Skin of body (tissue), 3 donors: ENCODE measurements at places on chromosomes 3 and 15. TPM values are rescaled to one million over a fixed set of nuclear protein-coding genes. Genes with fewer than 3 reads are reported as not detected.

GRCh38 chr3:182214416-182214815 is 502.7 kb downstream of the SOX2 start:
- no peak for DNase-seq

GRCh38 chr3:16937326-16937845 is 52.6 kb downstream of the PLCL2 start:
- no peak for DNase-seq

DNA sequence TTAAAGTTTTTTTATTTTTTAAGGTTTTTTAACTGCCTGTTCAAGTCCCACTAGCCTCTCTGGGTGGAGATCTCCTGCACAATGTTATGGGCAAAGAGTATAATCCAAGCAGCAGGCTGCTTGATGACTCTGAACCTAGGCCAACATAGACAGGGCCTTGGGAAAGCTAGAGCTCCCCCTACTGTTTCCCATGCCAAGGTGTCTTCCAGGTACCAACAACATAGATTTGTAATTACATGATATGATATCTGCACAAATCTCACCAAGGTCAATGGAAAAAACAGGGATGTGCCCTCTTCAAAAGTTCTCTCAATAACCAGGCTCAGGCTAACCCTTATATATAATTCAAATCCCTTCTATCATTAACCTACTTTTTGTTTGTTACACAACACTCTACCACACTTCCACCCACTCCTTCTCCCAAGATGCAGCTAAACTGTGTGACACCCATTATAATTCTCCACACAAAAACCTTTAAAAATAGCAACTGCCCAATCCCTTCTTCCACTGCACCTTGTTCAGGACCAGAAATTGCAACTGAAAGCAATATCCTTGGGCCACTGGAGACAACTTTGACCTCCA is 43.8 kb downstream of the RBM15B start:
- no peak for DNase-seq

DNA sequence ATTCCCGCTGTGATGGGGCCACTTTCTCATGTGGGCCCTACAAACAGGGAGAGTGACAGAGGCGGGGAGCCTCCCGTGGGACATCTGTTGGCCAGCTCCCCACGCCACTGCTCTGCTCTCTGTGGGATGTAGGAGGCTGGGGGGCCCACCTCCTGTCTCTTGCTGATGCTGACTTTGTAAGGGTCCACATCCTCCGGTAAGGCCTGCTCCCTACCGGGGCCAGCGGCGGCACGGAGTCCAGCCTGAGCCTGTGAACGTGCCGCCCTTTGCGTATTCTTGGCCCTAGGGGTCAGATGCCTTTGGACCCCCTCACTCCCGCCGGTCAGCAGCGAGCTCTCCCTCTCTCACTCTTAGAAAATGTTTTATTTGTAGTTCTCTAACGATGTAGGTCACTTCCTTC is 153.2 kb downstream of the LRRC28 start:
- DNase-seq: no peak

- no peak for DNase-seq
Observed at GRCh38 chr3:149955449-149955848, 15.2 kb downstream of the PFN2 start.

- no peak for DNase-seq
Observed at GRCh38 chr3:116776880-116777785, 67.6 kb downstream of the TUSC7 start.

DNA sequence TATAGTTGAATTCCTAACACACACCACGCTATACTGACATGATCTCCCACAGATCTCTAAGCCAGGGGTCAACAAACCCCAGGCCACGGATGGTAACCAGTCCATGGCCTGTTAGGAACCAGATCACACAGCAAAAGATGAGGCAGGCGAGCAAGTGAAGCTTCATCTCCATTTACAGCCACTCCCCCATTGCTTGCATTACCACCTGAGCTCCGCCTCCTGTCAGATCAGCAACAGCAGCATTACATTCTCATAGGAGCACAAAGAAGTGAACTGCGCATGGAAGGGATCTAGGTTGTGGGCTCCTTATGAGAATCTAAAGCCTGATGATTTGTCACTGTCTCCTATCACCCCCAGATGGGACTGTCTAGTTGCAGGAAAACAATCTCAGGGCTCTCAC is 2.7 kb downstream of the PDCD7 start:
- DNase-seq: no peak

- DNase-seq: no peak
Observed at GRCh38 chr3:16309558-16309957, 44.5 kb downstream of the OXNAD1 start.

DNA sequence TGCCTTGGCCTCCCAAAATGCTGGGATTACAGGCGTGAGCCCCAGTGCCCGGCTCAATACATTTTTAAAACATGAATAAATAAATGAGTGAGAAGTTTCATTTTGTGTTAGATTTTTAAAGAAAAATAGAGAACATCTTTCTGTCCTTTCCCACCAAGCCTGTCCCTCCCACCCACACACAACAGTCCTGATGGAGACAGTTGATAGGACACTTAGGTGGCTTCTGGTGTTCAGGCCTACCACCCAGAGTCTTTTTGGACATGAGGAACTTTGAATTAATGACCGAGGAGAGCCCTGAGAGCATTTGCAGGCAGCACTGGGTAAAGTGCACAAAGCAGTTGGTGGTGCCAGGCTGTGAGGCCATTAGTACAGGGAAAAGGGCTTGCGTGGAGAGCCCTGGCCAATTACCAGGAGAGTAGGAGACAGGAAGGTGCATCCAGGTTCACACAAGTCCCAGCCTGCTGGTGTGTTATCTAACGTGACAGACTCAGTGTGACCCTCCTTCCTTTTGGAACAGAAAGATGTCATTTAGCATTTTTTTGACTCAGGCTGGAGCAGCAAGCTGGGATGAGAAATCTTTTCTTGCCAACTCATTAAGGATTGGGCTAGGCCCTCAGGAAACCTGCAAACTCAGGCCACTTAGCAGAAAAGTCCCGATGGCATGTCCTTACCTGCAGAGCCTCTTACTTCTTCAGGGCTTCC is 103.6 kb downstream of the PDCD6IP start:
- no peak for DNase-seq

GRCh38 chr3:114706591-114707232 is 412.9 kb downstream of the TIGIT start:
- DNase-seq: no peak

- DNase-seq: peak; percentile 73
Observed at GRCh38 chr3:191369616-191370010, 39.3 kb upstream of the UTS2B start.

GRCh38 chr3:102205647-102206046 is 229.2 kb upstream of the ZPLD1 start:
- no peak for DNase-seq

GRCh38 chr3:72728958-72729467 is 119.2 kb downstream of the SHQ1 start:
- no peak for DNase-seq

- DNase-seq: no peak
Observed at GRCh38 chr15:64144565-64145281, 6.8 kb upstream of the SNX22 start.

DNA sequence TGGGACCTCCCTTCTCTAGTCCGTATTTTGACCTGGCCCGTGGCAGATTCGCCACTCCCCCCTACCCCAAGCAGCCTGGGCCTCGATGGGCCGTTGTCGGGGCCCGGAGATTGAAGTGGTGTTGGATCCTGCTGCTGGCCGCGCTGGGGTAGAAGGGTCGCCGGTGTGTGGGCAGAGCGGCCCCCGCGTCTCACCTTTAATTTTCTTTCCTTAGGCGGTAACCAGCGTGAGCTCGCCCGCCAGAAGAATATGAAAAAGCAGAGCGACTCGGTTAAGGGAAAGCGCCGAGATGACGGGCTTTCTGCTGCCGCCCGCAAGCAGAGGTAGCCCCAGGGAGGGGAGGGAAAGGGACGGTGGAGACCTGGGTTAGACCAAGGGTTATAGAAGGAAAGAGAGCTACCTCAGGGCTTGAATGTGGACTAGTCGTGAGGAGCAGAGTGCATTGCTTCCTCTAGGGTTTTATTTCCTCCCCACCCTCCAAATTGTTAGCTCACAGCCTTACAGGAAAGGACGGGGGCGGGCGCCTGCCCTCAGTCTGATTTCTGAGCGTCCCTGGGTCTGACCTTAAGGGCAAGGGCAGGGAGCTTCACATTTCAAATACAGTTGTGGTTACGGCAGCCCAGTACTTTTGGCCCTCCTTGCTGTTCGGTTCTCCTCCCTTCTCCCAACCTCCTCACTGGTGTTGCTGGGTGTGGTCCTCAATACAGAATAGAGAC is 799 bp downstream of the SERF2 start:
- peak; percentile 22 for DNase-seq

DNA sequence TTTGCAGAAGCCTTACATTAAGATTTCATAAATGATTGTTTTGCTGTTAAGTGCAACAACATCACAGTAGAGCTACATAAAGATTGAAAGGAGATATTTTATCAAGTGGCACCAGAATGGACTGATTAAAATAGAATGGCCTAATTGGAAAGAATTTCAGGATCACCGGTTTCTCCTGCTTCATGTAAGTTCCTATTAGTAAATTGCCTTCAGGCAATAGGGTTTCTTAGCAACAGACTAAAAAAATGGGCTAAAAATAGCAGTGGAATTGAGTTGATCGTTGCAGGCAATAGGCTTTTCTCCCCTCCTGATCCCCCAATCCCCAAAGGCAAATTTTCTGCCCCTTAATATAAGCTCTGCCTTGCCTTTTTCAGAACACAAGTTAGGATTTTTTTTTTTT is 917 bp downstream of the LNP1 start:
- peak; percentile 51 for DNase-seq

- DNase-seq: no peak
Observed at GRCh38 chr3:147398813-147399534, 7.4 kb downstream of the ZIC4 start.

DNA sequence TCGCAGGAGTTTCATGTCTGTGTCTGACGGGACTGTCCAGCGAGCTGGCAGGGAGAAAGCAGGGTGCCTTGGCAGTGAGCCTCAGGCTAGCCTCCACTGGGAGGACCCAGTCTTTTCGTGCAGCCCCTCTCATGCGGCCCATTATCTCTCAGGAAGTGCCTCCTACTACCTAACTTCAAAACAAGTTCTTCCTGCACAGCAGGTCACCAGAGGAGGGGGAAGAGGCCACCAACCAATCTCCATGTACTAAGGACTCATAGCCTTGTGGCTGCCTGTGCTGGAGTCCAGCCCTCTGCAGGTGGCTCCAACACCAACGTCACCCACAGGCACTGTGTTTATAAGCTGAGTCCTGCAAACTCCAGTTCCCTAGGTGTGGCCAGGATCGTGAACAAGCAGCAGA is 4.8 kb downstream of the VIPR1 start:
- DNase-seq: no peak

DNA sequence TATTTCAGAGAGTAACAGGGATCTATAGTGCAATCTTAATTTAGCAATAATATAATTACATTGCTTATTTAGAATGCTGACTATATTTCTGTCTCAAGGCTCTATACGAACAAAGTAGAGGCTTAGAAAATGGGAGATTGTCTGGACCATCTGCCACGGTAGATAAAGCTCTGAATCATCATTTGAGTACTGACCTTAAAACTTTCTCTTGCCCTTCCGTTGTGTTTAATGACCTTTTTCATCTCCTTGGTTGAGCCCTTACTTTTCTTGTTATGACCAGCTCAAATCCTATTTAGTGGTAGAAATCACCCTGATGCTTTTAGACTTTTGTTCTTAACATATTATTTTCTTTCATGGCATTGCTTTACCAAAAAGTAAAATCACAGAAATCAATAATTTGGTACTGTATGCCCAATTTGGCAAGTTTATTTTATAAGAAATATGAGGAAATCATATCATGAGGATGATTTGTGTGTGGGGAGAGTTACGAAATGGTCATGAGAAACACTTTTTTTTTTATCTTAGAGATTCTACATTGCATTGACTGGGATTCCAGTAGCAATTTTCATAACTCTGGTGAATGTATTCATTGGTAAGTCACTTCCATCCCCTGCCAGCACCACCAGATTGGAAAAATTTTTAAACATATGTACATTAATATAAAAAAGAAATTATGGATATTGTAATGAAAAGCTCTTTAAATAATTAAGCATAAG is 11.0 kb downstream of the NDUFB5 start:
- DNase-seq: no peak

DNA sequence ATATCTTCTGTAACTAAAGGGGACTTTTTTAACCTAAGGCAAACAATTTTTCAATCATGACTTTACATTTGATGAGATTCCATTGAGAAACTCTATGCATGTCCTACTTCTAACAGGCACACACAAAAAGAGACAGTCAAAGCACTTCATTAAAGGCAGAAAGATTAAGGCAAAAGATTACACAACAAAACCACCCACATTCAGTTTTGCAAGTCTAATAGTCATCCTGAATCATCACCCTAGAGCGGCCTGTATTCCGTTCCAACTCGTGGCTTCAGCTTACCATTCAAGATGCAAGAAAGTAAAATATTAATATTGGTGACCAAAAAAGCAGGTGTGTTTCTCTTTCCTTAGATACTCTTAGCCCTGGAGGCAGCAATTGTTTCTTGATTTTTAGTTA is 205.9 kb downstream of the P3H2 start:
- DNase-seq: no peak

- DNase-seq: no peak
Observed at GRCh38 chr3:2684046-2684445, 426.1 kb downstream of the IL5RA start.

DNA sequence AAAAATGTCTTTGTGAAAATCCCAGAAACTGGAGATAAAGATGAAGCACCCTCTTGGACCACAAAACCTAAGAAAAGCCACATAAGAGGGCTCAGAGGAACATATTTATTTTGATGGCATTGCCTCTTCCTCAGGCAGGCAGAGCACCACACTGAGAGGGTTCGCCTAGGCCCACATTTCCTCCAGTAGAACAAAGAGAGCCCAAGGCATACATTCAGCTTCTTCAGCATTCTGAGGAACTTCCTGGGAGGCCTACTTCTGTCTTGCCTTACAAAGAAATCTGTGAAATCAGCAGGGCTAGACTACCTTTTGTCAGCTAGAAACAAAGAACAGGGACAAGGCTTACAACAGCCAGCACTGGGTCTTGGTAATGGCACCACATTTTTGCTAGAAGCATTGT is 1325.3 kb downstream of the SI start:
- no peak for DNase-seq

DNA sequence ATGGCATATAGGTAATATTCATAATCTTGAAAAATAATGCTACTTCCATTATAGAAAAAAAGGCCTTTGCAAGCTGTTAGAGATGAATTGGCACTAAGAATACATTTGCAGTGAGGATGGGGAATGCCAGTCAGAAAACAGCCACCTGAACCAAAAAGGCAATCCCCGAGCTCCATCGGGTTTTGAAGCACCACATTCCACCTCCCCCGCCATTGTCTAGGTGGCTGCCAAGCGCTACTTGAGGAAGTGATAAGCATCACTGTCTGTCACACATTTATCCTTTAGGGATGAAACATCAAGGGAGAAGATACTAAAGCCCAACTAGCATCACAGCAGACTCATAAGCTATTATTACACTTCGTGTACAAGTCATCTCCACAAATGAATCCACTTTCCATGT is 112.8 kb downstream of the OSBPL10 start:
- DNase-seq: no peak

The SH2D7 gene
- total RNA-seq: not detected

The CFAP44 gene
- 11.5 TPM for total RNA-seq

The CLDN11 gene
- total RNA-seq: 8.5 TPM

The ZNF501 gene
- 5.1 TPM for total RNA-seq

The IL12A gene
- total RNA-seq: 0.30 TPM

The LRTM1 gene
- total RNA-seq: 7.4 TPM

The SEMA3B gene
- 21.8 TPM for total RNA-seq

The CAMP gene
- 18.3 TPM for total RNA-seq

The PLSCR2 gene
- not detected for total RNA-seq
